A549 (cell line): ENCODE measurements at places on chromosomes 12 and 14. TPM values are rescaled to one million over a fixed set of nuclear protein-coding genes. Genes with fewer than 3 reads are reported as not detected.

DNA sequence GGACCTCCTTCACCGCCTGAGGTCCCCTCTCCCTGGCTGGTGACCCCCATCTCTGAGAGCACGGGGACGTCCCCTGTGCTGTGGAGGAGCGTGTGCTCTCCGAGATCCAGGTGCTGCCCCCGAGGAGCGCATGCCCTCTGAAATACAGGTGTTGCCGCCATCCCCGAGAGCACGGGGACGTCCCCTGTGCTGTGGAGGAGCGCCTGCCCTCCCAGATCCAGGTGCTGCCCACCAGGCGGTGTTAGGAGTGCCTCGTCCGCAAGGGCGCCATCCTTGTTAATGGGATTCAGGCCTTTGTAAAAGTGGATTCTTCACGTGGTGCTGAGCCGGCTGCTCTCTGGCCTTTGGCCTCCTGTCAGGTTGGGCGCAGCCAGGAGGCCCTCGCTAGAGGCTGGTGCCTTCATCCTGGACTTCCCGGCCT is 10.1 kb downstream of the NOC4L start:
- no peak for DNase-seq

- DNase-seq: no peak
Measured at GRCh38 chr12:128810182-128811127, 13.3 kb downstream of the SLC15A4 start.

- DNase-seq: peak; percentile 10
Measured at GRCh38 chr12:63150713-63151622, at the start of gene AVPR1A. TSS of gene AVPR1A (minus strand) at chr12:63151201. CDS start at chr12:63150836, 365 bp downstream.

DNA sequence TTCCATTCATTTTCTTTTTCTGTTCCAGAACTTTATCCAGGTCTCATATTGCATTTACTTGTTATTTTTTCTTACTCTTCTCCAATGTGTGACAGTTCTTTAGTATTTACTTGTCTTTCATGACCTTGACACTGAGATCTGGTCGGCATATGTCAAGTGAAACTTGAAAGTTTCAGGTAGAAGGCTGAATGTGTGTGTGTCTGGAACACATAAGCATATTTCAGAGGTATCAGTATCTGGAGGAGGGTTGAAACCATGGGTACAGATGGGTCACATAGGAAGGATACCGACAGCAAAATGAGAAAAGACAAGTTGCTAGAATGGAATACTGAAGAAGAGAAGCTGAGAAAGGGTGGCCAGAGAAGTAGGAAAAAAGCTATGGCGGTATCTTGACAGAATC is 22.5 kb upstream of the PTGDR start:
- DNase-seq: no peak

DNA sequence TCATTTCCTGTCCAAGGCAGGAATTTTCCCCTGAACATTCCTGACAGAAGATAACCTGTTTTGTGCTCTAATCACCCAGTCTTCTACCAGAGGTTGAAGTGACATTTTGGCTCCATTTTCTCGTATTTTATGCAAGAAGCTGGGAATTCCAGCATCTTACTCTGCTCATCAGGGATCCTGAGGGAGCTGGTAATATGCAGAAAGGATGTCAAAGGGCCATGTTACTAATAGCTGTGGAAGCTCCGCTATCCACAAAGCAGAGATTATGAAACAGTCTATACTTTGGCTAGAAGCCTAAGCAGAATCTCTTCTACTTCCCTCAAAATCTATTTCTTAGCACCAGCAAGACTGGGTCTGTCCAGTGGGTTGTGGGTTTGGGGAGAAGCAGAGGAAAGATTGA is 613.0 kb downstream of the DIO2 start:
- DNase-seq: no peak

- DNase-seq: peak; percentile 87
Measured at GRCh38 chr14:61178226-61179060, 102.7 kb downstream of the TMEM30B start.

DNA sequence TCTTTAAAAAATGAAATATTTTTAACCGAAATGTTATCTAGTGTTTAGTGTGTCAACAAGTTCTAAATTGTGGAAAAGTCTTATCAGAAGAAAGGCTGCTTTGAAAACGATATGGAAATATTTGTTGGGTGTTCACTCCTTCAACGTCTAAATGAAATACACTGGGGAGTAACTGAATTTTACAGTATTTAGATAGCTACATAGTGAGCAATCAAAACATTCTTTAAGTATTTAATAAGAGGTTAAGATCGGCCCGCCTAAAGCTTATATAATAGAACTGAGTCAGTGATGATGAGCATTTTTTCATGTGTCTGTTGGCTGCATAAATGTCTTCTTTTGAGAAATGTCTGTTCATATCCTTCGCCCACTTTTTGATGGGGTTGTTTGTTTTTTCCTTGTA is 228.3 kb downstream of the RAD51B start:
- DNase-seq: no peak

GLI1 gene
- 13.0 to 13.5 TPM (median 13.1 TPM) in 3 replicates for polyA plus RNA-seq
